ENCODE measurements at places on chromosomes 3 and 15.

DNA sequence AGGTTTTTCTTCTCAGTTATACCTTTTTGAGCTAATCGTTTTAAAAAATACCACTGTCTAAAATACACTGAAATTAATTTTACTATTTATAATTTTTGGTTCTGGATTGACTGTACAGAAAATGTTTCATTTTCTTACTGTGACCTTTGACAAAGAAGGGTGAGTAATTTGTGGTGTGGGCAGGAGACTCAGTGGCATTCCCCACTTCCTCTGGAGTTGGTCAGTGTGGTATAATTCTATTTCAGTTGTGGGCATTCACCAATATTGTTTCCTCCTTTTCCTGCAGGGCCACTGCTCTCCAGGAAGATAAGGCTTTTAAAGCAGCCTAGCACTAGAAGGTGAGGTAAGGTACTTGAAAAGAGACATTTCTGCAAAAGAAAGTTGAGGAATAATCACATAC lies 6.5 kb downstream of the DAG1 start:
- DNase-seq = no peak

- DNase-seq = no peak
Observed at GRCh38 chr3:45978006-45978761, 17.4 kb downstream of the FYCO1 start.

GRCh38 chr3:52087731-52088130 lies 31.4 kb upstream of the DUSP7 start:
- no peak for DNase-seq

- DNase-seq = no peak
Observed at GRCh38 chr3:99945328-99945995, 127.8 kb downstream of the CMSS1 start.

GRCh38 chr15:67744331-67745072 lies 80.8 kb upstream of the SKOR1 start:
- DNase-seq = no peak

GRCh38 chr3:10695595-10696285 lies 120.3 kb upstream of the SLC6A11 start:
- no peak for DNase-seq

- DNase-seq = no peak
Observed at GRCh38 chr15:101070502-101071273, 151.5 kb downstream of the LRRK1 start.

DNA sequence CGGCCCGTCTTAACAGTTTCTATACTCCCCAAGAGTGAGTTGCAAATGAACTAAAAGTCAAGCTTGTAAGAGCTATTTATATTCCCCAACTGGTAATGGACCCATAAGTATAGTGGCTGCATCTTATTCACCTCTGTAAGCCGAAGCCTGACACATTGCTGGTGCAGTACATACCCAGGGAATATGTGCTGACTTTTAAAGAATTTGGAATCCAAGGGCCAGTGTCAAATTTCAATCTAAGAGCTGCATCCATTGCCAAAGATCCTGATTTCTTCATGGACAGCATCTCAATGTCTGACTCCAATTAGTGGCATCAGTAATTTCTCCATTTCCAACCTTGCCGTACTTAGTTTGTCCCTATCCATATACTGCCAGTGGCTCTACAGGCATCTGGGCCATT lies 42.0 kb downstream of the FRMD4B start:
- no peak for DNase-seq

DNA sequence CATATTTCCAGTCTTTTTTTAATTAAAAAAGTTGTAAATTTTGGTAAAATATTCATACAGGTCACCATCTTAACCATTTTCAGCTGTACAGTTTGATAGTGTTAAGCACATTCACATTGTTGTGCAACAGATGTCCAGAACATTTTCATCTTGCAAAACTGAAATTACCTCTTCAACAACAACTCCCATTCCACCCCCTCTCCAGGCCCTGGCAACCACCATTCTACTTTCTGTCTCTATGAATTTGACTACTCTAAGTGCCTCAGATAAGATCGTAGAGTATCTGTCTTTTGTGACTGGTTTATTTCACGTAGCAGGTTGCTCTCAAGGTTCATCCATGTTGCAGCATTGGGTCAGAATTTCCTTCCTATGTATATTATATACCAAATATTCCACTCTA lies 76.0 kb downstream of the SLCO3A1 start:
- DNase-seq = no peak

- DNase-seq = no peak
Observed at GRCh38 chr3:40097131-40098117, 212.1 kb upstream of the EIF1B start.

DNA sequence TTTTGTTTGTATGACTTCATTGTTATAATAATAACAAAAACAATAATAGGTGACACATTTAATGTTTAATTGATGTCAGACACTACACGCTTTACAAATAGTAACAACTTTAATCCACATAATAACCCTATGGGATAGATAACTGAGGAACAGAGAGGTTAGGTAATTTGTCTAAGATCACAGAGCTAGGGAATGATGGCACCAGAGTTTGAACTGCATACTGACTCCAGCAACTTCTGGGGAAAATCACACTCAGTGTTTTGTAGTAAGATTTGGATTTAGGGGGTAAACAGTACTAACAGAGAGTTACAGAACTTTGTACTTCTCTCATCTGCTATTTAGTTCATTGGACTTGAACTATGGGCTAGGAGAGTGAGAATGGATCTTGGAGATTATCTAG lies 66.0 kb downstream of the CMSS1 start:
- no peak for DNase-seq

DNA sequence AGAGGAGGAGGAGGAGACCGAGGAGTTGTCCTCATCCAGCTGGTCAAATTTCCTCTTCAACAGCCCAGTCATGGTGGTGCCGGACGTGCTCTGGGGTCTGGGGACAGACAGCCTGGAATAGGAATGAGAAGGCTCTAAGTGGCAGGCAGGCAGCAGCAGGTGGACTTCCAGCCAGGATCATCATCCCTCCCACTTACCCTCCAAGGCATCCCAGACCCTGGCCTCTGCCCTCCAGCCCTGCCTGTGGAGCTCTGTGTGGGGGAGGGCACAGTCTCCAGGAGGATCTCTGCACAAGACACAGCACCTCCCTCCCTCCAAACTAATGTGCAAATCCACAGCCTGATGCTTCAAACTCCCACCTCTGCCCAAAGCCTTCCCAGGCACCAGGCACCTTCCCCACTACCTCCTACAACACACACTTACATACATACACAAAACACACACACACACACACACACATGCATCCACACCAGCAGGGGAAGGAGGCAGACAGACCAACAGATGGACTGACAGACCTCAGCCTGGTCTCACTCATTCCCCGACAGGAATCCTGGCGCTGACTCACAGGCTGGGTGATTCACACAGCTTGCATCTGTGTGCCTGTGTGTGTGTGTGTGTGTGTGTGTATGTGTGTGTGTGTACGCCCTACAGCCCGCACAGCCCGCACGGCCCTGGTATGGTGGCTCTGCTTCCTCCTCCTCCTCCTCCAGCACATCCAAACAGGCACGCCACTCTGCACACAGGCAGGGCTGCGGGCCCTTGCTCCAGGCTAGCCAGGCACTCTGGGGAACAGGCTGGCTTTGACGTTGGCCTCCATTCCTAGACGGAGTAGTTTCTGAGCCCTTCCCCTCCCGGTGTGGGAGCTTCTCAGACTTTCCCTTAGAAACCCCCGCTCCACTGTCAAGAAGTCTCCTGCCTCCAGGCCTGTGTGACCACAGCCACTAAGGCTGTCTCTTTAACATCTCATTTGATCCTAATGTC lies 6.5 kb downstream of the CSRNP1 start:
- DNase-seq = peak; percentile 35

- no peak for DNase-seq
Observed at GRCh38 chr15:61834076-61834697, 226.1 kb downstream of the VPS13C start.

DNA sequence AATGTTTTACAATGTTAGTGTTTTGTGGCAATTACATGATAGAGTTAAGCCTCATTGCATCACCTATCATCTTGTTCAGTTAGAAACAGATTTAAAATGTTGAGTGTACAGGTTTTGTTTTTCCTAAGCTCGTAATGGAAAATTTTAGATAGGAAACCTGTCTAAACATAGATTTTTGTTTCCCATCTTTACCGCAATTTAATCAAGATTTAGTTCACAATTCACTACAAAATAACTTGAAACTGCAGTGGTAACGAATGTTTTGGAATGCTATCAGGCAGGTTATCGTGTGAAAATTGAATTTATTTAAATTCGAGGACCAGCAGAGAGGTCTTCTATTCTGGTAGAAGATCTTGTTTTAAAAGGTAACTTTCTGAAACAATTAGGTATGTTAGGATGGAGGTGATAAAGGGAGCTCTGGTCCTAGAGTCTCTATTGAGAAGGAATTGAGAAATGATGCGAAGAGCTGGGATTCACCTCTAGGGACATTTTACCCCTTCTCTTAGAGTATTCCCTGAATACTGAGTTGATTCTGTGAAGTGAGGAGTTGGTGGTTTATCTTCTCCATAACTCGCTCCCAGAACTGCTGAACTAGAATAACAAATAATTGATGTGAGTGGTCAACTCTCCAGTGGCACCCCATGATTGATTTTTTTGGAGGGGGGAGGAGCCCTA lies 1.4 kb downstream of the DOCK3 start:
- no peak for DNase-seq

GRCh38 chr3:192772240-192772894 lies 45.0 kb upstream of the FGF12 start:
- DNase-seq = no peak

- DNase-seq = no peak
Observed at GRCh38 chr15:89018207-89018606, 70.0 kb upstream of the ABHD2 start.

DNA sequence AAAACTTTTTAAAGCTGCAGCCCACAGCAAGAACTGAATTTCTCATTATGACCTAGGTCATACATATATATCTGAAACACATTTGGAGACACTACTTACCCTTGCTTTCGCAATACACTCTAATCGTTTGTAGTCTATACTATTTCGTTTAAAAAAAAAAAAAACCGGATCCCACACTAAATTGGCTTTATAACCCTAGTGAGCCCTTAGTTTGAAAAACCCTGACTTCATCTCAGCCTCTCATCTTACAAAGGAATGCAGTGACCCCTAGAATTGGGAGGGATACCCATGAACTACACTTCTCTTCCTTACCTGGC lies 4.2 kb downstream of the RARRES1 start:
- no peak for DNase-seq

DNA sequence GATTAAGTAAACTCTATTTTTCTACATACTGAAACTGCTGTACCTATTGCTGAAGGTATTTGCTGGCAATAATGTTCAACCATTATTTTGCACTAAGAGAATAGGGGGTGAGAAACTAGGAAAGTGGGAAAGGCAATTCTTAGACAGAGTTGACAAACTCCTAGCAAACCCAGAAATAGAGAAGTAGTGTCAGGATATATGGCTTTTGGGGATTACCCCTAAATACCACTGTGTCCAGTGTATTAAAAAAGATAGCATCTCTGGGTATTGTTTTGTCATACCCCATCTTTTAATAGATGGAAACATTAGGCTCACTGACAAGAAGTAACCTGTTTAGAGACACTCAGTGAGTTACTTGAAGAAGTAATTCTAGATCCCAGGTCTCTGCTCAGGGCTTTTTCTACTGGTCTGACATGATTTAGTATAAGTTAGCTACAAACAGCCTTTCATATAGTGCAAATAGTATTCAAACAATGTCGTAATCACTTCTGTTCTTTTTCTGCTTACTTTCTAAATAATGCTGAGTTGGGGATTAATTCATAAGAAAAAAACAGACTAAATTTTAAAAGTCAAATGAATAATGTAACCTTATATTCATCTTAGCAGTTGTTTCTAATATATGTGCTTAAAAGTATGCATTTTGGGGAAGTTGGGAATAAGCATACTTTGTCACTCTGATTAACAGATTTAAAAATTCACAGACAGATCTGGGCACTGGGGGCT lies 107.2 kb downstream of the IL1RAP start:
- no peak for DNase-seq

Data from stimulated activated CD4-positive, alpha-beta T cell treated with anti-CD3 and anti-CD28 coated beads, TNF-alpha, amount 100 ng/mL, for 1 hour (primary cell).